ENCODE measurements at places on chromosomes 13 and 19. TPM values are rescaled to one million over a fixed set of nuclear protein-coding genes. Genes with fewer than 3 reads are reported as not detected.

GRCh38 chr13:46679369-46680120, 117.4 kb downstream of the ESD start:
- peaks cover 25% of the 10 kb centered on the region for H3K4me1 ChIP-seq
- H3K36me3 ChIP-seq = no peaks in the 10 kb centered on the region
- peak overlapping the region; percentile 75 for H3K27ac ChIP-seq
- peak; percentile 88 for DNase-seq
- no peaks in the 10 kb centered on the region for H3K27me3 ChIP-seq

DNA sequence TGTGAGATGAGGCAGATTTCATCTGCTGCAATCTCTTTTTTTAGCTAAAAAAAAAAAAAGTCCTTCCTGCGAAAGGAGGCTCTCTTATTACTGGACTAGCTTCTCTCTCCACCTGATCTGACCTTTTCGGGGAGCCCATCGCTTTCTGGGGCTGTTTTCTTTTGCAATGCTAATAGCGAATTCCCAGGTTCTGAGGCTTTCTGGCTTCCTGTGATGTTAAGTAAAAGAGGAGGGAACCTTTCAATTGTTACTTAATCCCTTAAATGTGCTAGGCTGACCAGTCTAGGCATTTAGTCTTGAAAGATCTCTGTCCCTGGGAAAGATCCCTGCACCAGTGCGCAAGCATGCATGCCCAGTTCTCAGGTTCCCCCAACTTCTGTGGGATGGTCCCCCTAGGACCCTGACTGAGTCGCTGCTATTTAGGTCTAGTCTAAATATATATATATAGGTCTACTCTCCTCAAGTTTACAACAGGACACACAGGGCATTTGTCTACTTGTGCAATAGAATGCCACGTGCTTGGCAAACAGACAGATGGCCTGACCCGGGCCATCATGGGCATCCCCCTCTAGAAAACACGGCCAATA, 224.7 kb downstream of the ZNF536 start:
- H3K27me3 ChIP-seq = no peaks in the 10 kb centered on the region
- H3K27ac ChIP-seq = no peak overlapping the region
- DNase-seq = no peak
- no peaks in the 10 kb centered on the region for H3K4me1 ChIP-seq

- H3K4me3 ChIP-seq = no peak overlapping the region
- peaks cover 65% of the 10 kb centered on the region for H3K36me3 ChIP-seq
- H3K27me3 ChIP-seq = no peaks in the 10 kb centered on the region
- no peak for DNase-seq
These were observed 116.3 kb downstream of the RAB20 start for GRCh38 chr13:110445183-110445582.

DNA sequence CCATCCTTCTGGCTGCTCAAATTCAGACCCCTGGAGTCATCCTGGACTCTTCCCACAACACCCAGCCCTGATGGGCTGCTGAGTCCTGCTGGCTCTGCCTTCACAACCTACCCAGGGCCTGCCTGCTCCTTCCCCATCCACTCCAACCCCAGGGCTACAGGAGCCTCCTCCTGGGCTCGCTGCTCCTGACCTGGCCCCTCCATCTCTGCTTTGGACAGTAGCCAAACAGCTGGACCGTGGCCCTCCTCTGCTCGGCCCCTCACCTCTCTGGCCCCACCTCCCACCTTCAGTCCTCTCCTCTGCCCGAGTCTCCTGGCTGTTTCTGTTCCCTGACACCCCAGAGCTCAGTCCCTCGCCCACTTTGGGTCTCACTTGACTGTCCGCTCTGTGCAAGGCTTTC, 66.7 kb downstream of the CEBPG start:
- peak; percentile 32 for DNase-seq
- H3K4me1 ChIP-seq = peaks cover 10% of the 10 kb centered on the region
- no peaks in the 10 kb centered on the region for H3K36me3 ChIP-seq
- H3K27me3 ChIP-seq = no peaks in the 10 kb centered on the region
- H3K27ac ChIP-seq = no peak overlapping the region

GRCh38 chr13:41763782-41764181, 197.1 kb downstream of the VWA8 start:
- H3K4me1 ChIP-seq = no peaks in the 10 kb centered on the region
- no peaks in the 10 kb centered on the region for H3K36me3 ChIP-seq
- no peak overlapping the region for H3K27ac ChIP-seq
- no peak overlapping the region for H3K4me3 ChIP-seq
- no peaks in the 10 kb centered on the region for H3K27me3 ChIP-seq
- DNase-seq = no peak

- no peak overlapping the region for H3K27ac ChIP-seq
- H3K27me3 ChIP-seq = no peaks in the 10 kb centered on the region
- H3K4me1 ChIP-seq = no peaks in the 10 kb centered on the region
- H3K4me3 ChIP-seq = no peak overlapping the region
- no peak for DNase-seq
These were observed 64.0 kb upstream of the GSX1 start for GRCh38 chr13:27728271-27728670.

DNA sequence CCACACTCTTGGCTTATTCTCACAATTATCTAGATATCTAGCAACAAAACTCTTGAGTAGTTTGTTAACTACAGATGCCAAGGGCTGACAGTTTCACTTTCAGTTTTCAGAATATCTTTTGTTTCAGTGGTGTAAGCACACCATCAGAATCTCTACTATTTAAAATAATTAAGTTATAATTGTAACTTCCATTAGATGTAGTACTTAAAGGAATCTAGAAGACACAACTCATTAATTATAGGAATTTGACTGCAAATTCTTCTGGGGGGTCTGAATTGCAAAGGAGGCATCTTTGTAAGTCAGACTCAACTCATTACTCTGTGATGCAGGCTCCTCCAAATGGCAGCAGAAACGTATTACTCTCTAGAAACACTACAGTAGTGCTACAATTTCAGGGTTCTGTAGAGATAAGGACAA, 44.9 kb upstream of the USPL1 start:
- peaks cover 45% of the 10 kb centered on the region for H3K4me1 ChIP-seq
- no peaks in the 10 kb centered on the region for H3K27me3 ChIP-seq
- peak overlapping the region; percentile 82 for H3K27ac ChIP-seq
- no peaks in the 10 kb centered on the region for H3K36me3 ChIP-seq
- no peak for DNase-seq

DNA sequence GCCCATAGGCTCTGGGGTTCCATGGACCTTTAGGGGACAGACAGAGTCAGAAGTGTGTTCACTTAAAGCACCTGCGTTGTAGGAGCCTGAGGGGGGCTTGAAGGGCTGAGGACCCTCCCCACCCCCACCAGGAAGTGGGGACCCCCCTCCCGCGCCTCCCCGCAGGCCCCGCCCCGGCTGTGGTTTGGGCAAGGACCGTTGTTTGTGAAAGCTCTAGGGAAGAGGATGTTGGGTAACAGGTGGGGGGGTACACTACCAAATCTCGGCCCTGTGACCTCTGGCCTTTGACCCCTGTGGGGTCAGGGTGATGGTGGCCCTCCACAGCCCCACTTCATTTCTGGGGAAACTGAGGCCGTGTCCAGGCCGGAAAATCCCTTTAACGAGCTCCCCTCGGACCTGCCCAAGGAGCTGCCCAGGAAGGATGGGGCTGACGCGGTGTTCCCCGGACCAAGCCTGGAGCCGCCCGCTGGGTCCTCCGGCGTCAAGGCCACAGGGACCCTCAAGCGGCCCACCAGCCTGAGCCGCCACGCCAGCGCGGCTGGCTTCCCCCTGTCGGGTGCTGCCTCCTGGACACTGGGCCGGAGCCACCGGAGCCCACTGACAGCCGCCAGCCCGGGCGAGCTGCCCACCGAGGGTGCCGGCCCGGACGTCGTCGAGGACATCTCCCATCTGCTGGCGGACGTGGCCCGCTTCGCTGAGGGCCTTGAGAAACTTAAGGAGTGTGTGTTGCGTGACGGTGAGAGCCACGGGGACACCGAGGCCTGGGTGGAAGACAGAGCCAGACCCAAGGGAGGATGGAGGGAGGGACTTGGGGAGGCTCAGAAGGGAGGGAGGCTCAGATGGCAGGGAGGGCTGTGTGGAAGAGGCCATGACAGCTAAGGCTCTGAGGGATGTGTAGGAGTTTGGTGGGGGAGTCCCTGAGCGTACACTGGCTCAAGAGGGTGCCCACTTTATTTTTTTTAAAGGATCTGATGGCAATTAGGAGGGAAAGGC, 1.3 kb downstream of the ARHGAP45 start:
- H3K27me3 ChIP-seq = peaks cover 51% of the 10 kb centered on the region
- DNase-seq = no peak

Gene NOVA2
- total RNA-seq = not detected

Gene OR10H1
- total RNA-seq = not detected

Data from osteoblast (primary cell).